Cardiac septum (tissue), 1 donor: ENCODE measurements at places on chromosomes 11 and 22.

GRCh38 chr11:93613231-93613831 is 48.2 kb upstream of the CEP295 start:
- DNase-seq, result no peak

DNA sequence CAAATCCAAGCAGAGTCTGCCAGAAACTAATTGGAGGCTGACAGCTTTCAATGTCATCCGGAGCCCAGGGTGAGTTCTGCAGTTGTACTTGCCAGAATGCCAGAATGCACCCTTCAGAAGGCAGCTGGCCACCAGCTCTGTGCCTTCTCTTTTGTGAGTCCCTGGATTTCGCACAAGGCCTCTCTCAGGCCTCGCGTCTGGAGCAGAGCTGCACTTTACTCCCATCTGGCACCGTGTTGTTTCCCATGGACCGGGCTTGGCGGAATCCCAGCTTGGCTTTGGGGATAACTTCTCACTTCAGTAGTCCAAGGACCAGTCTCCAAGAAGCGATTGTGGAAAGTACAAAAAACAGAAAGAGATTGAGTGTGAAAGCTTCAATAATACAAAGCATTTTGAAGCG is 451.3 kb upstream of the KIRREL3 start:
- no peak for DNase-seq

DNA sequence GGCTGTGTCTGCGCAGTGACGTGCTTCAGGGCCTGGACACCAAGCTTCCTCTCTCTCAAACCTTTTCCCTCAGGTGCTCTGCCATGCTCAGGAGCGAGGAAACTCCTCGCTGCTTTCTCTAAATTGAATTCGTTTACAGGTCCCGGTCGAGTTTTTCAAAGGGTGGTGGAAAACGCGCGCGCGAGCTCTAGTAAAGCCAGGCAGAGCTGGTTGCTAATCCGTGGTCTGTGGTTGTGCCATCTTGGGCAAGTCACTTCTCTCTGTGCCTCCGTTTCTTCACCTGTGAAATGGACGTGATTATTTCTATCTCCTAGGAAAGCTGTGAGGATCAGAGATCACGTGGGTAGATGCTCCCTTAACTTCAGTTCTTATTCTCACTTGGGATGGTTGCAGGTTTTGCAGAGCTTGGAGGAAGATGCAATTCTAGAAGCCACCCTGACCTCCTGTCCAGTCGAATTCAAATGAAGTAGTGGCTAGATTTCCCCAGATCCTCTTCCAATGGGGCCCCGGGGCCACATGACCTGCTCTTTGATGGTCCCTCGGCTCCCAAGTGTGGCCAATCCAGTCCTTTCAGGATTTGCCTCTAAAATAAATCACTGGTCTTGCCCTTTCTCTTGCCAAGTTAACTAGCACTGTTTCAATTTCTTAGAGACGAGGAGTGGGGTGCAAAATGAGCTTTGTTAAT is 10.5 kb upstream of the ALX4 start:
- DNase-seq, result peak; percentile 24

DNA sequence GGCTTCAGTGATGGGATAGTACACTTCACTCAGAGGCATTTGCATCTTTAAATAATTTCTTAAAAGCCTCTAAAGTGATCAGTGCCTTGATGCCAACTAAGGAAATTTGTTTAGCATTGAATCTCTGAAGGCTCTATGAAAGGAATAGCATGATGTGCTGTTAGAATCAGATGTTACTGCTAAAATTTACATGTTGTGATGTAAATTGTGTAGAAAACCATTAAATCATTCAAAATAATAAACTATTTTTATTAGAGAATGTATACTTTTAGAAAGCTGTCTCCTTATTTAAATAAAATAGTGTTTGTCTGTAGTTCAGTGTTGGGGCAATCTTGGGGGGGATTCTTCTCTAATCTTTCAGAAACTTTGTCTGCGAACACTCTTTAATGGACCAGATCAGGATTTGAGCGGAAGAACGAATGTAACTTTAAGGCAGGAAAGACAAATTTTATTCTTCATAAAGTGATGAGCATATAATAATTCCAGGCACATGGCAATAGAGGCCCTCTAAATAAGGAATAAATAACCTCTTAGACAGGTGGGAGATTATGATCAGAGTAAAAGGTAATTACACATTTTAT is 4.6 kb downstream of the MALAT1 start:
- DNase-seq, result no peak

DNA sequence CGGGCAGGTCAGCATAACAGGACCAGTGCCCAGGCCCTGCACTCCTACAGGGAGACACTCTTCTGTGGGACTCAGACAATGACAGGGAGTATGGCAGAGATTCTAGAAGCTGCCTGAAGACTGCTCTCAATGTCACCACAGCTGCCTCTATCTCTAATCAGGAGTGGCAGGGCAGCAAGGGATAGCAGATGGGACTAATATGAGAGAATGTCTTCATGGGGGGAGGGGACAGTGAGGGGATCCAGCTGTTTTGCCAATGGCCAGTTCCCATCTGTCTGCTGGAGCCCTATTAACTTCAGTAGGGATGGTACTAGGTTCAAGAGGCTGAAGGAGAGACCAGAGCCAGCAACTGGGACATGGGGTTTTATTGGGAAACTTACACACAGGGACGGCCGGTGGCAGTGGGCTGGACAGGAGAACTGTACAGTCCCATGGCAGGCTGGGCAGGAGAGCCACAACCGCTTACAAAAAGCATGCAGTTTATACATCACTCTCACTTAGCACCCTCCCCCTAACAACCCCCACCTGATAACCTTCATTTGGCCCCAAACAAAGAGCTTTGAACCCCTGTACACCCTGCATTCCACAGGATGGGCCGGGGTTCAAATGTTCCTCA is 2.5 kb upstream of the CD82 start:
- DNase-seq, result no peak

DNA sequence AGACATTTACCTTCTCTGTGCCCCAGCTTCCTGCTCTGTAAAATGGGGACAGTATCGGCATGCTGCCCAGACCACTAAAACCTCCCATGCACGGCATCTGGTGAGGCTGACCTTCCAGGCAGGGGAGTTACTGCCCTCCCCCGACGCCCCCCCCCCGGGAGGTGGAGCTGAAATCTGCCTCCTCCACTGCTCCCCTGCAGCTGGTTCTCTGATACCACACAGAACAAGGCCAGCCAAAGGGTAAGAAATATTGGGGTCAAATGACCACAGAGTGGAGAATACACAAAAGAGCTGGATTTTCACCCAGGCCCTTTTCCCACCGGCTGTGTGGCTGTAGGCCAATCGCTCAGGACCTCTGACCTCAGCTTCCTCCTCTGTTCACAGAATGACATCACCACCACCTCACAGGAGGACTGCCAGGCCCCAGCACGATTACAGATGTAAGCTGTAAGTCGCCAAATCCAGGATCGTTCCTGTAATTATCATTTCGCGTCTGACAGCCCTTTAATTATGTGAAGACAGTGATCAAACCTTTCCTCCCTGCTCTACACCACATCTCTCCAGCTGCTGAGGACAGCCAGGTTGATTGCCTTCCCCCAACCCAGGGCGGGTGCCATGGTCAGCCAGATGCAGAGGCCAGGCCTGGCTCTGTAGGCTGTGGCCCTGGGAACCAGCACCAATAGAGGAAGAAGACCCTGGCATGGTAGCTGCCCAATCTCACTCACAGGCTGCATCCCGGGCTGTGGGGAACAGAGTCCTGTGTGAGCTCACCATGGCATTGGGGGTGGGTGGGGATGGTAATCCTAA is 35.7 kb upstream of the KLHL35 start:
- peak; percentile 81 for DNase-seq

GRCh38 chr11:76406359-76406758 is 25.2 kb downstream of the GVQW3 start:
- no peak for DNase-seq

- DNase-seq, result no peak
Measured at GRCh38 chr11:9656864-9657263, 7.0 kb upstream of the SWAP70 start.
